Astrocyte (in vitro differentiated cells and primary cell): ENCODE measurements at places on chromosomes 2 and 18. TPM values are rescaled to one million over a fixed set of nuclear protein-coding genes. Genes with fewer than 3 reads are reported as not detected.

Gene PEX13
- total RNA-seq: 27.8 and 28.8 TPM in 2 replicates

Gene UGT1A8
- not detected in 2 replicates for total RNA-seq

Gene RAB27B
- total RNA-seq: 0.91 and 1.1 TPM in 2 replicates

Gene NXPH2
- 0.38 and 1.0 TPM in 2 replicates for total RNA-seq

Gene REG1B
- total RNA-seq: not detected in 2 replicates

Gene NEUROD1
- total RNA-seq: not detected in 2 replicates

Gene FAM110C
- total RNA-seq: 0.60 and 1.4 TPM in 2 replicates

Gene C2orf66
- total RNA-seq: 0.29 and 0.54 TPM in 2 replicates

Gene NAT8
- total RNA-seq: not detected in 2 replicates
